ENCODE measurements at places on chromosomes 16 and 17.

- DNase-seq: peak; percentile 26
Measured at GRCh38 chr17:74877592-74878548, 5.1 kb upstream of the FDXR start.

- no peak for DNase-seq
Measured at GRCh38 chr16:10619271-10619849, 39.0 kb upstream of the EMP2 start.

DNA sequence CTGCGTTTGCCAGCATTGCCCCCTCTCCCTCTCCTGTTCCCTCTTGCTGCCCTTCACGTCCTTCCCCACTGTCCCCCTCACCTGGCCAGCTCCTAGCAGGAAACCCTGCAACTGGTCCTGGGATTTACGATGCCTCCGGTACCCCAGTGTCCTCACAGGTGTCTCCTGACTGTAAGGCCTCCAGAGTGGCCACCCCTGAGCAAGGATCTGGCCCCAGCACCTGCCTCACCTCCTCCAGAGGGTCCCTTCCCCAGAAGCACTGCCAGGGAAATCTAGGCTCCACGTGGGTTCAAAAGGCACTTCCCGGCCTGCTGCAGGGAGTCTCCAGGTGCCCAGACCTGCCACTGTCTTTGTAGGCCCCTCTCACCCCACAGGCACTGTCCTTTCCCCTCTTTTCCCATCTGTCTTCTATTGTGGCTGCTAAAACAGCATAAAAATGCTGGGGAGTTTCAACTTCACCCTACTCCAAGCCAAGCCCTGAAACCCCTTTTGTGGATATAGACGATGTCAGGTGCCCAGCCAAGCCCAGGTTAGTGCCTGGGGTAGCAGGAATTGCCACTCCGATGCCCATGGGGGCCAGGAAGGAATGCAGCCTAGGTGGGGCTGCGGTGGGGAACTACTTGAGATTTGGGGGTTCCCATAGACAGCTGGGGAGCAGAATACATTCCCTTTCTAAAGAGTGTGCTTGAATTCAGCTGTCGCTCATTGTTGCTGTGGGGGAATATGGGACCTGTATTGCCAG lies 25.7 kb downstream of the RAB11FIP4 start:
- no peak for DNase-seq

DNA sequence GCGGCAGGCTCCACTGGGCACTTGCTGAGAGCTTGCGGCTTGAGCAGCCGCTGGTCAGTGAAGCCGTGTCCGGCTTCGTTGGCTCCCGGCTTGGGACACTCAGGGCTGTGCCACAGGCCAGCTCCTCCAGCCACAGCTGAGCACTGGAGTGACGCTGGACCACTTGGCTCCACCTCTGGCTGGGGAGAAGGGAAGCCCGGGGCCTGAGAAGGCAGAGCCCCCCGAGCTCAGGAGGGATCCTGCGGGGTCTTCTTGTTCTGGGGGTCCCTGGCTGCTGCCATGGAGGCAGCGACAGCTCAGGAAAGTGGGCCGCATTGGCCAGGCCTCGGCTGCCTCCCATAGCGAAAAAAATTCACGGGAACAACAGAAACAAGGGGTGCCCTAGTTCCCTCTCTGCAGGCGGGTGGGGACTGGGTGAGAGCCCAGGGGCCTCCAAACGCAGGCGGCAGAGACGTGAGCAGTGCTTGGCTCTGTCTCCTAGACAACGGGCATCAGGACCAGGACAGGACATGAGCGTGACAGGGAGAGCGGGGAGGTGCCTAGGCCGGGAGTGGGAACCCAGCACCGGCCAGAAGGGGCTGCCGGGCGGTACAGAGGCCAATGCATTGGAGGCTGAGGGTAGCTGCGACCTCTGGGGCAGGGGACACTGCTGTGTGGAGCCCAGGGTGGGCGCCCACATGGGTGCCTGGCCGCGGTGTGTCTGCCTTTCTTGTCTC lies 37.7 kb downstream of the SLC7A5 start:
- DNase-seq: no peak

DNA sequence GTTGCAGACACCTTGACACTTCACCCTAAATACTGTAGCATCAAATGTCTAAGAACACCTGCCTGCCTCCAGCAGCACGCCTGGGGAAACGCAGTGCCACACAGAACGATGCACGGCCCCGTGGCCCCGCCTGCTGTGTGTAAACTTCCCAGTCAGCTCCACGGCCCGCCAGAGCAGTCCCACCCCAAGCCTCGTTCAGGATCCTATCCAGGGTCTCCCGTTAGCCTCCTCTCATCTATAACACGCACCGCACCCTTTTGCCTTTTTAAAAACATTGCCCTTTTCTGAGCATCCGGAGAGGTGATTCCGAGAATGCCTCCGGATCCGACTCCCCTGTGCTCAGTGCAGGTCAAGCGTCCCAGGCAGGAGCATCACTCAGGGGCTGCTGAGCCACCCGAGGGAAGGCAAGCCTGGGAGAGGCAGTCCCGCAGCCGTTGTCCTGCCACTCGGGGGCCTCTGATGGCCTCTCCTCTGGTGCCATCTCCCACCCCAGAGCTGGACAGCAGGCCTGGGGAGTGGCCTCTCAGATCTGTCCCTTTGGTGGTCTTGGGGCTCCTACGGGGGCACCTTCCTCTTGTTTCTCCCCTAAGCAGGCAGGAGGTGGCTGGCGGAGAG lies 37.9 kb upstream of the SLC38A10 start:
- DNase-seq: no peak

- no peak for DNase-seq
Measured at GRCh38 chr17:69175625-69176456, 34.1 kb upstream of the ABCA6 start.

- DNase-seq: no peak
Measured at GRCh38 chr17:77594416-77595209, 363.9 kb upstream of the TNRC6C start.

GRCh38 chr17:75499313-75500022 lies 15.9 kb downstream of the CASKIN2 start:
- DNase-seq: no peak

- no peak for DNase-seq
Measured at GRCh38 chr16:77569406-77569805, 134.6 kb upstream of the ADAMTS18 start.

GRCh38 chr17:62307196-62307595 lies 73.2 kb upstream of the EFCAB3 start:
- DNase-seq: no peak

DNA sequence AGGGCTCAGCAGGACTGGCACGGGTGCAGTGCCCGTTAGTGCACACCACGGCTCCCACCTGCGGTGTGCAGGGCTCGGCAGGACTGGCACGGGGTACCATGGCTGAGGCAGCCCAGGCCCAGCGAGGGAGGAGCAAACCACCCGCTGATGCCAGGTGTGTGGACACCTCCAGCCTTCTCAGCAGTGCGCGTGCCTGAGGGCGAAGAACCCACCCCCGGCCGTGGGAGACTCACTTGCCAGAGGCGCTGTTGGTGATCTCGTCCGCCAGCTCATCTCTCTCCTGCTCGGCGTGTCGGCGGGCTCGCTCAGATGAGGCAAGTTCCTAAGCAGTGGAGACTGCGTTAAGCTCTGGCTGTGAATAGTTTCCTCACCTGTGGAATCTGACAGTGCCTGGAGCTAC lies 45.4 kb downstream of the NDEL1 start:
- DNase-seq: no peak

GRCh38 chr17:63450551-63450950 lies 4.4 kb upstream of the CYB561 start:
- no peak for DNase-seq

- DNase-seq: no peak
Measured at GRCh38 chr17:81455387-81455786, 57.2 kb downstream of the ACTG1 start.

DNA sequence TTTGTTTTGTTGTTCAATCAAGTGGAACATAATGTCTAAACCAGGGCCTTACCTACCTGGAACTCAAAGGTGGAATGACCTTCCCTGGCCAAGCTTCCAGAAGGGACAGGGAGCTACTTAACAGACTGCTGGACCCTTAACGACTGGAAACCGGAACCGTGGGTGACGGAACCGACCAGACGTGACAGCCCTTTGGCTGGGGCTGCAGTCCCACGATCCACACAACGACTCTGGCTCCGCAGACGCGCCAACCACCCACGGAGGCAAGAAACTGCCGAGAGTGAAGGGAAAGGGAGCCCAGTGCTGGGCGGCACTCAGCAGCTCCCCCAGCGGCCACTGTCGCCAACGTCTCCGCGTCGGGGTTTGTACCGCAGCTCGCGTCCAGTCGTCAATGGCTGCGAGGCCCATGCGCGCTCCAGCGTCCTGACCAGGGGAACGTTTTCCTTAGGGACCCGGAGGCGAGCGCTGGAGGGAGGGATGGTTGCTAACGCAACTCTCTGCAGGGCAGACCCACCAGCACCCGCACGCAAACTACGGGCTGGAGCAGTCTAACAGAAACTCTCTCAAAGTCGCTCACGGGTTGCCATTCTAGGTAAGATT lies 5.5 kb upstream of the KIF22 start:
- no peak for DNase-seq

DNA sequence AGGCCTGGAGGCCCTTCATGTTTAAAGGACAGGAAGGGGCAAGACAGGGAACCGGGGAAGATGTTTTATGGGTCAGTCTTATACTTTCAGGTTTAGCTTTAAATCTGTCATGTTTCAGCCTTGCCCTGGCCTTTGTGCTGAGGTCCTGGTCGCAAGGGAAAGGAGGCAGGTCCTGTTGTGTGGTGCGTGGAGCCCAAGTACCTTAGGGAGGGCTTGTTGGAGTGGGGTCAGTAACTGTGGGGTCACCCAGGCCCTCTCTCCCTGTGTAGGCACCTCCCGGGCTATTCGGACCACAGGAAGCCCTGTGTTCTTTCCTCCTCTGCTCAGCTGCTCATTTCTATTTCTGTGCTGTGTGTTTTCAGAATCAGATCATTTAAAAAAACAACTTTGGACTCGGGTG lies 42.7 kb downstream of the MPRIP start:
- no peak for DNase-seq

DNA sequence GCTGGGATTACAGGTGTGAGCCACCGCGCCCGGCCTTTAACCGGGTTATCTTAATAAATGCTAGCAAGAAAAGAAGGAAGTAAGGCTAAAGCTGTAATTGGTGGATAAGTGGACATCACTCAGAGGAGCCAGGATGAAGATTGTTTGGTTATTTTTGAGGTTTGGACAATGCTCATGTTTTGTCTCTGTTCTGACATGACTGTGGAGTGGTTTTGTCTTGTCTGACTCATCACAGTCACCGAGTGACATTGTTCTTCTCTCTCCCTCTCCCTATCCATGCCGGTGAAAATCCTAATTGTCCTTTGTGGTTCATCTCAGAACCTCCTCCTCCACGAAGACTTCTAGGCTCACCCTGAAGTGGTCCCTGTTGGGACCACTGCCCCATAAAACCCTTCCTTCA lies 23.5 kb upstream of the GRIN2A start:
- DNase-seq: no peak

GRCh38 chr16:2689968-2690801 lies 7.9 kb downstream of the KCTD5 start:
- DNase-seq: no peak

DNA sequence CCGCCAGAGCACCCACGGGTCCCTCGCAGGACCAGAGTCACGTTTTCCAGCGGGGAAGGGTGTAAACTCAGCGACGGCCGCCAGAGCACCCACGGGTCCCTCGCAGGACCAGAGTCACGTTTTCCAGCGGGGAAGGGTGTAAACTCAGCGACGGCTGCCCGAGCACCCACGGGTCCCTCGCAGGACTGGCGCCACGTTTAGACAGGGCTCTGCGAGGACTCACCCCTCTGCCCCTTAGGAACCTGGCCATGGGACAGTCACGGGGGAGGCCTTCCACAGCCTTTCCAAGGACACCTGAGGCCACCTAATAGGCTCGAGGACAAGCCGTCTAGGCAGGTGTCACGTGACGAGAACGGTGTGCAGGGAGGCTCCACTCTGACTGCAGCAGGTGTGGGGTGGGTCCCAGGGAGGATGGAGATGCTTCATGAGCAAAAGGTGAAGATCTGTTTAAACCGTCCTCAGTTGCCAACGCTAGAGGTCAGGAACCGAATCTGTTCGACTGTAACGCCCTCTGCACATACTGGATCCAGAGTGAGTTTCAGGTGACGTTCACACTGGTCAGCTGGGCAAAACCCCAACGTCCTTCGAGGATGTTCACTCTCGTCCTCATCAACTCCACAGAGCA lies 48.0 kb upstream of the METRNL start:
- no peak for DNase-seq

DNA sequence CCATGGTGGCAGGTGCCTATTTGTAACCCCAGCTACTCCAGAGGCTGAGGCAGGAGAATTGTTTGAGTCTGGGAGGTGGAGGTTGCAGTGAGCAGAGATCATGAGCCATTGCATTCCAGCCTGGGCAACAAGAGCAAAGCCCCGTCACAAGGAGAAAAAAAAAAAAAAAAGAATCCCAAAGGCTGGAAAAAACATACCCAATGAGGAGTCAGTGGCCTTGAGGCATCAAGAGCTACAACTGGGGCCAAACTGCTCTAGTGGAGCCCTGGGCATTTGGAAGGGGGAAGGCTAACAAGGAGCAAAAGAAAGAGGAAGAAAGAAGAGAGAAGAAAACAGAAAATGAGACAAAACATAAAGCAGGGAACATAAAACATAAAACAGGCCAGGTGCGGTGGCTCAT lies 6.9 kb downstream of the CHST6 start:
- DNase-seq: no peak

DNA sequence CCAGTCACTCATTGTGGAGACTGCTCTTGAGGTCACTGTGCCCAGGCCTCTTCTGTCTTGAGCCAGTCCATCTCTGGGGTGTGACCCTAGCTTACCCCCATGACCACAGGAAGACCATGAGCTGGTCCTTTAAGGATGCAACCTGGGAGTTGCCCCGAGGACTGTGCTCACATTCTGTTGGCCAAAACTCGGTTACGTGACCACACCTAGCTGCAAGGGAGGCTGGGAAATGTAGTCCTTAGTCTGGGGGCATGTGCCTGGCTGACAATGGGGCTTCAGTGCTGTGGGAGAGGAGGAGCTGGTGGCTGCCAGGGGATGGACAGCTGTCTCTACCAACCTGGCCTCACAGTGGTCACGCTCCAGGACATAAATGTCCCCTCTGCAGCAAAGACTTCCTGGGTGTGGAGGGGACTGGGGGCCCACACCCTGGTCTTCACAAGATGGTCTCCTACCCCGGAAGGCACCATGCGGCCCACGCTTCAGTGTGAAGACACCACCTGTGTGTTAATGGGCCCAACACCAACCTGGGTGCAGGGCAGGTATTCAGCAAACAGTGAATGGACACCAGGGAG lies 55.4 kb downstream of the JPH3 start:
- no peak for DNase-seq

DNA sequence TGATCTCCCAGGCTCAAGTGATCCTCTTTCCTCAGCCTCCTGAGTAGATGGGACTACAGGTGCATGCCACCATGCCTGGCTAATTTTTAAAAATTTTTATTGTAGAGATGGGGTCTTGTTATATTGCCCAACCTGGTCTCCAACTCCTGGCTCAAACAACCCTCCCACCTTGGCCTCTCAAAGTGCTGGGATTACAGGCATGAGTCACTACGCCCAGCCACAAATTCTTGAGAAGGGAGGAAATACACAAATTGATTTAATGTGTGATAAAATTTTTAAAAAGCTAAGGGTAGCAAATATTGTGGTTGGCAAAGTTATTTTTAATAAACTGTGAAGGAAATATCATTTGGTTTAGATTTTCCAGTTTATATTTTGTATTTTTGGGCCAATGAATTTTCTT lies 9.6 kb downstream of the ITGAD start:
- DNase-seq: no peak

Measured in COR-L47 (cell line).